Hematopoietic multipotent progenitor cell (in vitro differentiated cells): ENCODE measurements at places on chromosomes 12 and 14. TPM values are rescaled to one million over a fixed set of nuclear protein-coding genes. Genes with fewer than 3 reads are reported as not detected.

DNA sequence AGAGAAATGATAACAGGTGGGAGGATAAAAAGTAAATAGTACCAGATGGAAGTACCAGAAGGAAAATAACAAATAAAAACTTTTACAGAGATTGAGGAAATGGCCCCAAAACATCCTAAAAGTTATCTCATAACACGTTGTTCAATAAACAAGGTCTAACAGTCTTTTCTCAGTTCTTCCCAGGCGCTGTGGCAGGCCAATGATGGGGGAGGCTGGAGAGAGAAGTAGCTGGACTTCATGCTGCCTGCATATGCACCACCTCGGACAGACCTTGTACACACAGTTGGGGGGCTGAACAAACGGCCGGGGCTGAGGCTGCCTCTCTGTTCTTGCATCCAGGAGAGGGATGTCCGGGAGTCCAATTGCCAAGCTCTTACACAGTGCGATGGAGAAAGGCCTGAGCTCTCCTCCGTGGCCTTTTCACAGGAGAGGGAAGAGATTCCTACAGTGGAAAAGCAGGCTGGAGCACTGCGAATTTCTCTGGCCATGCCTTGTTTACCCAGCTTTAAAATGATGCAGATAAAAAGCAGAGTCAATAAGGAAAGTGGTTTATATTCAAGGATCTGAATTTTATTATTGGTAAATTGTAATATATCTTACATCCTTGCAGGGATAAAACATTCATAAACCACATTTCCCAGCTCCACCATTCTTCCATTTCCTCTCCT lies 109.8 kb downstream of the PHLDA1 start:
- no peak for DNase-seq

GRCh38 chr14:89013698-89014568 lies 189.5 kb downstream of the TTC8 start:
- no peak for DNase-seq

DNA sequence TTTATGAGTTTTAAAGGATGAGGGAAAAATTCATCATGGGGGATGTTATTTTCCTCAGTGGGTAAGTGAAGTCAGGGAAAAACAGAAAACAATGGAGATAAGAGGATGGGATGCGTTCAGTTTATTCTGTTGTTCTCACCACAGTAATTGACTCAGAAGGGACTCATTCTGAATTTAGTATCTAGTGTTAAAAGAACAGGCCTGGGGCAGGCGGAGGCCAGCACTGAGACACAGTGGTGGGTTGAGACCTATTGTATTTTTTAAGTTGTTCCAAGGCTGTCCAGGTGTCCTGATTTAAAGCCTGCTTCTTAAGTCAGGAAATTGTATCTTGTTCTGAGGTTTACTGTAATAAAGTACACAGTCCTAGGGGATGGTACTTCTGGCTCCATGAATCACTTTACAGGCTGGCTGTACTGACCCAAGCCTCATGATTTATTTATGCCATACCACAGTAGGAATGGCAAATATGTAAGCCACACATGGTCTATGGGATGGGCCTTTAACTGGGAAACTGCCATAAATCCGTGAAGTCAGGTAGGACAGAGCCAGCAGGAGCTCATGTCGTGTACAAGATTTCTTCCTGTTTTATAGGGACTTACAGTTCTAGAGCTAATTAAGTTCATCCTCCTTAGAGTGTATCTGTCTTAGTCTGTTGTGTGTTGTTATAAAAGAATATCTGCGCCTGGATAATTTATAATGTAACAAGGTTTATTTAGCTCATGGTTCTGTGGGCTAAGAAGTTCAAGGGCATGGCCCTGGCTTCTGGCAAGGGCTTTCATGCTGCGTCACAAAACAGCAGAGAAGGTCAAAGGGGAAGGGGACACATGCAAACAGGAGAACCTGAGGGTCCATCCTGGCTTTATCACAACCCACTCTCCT lies 244.1 kb downstream of the FBXL14 start:
- no peak for DNase-seq

- peak; percentile 53 for DNase-seq
These were observed 25.6 kb downstream of the CALCOCO1 start for GRCh38 chr12:53701518-53702264.

DNA sequence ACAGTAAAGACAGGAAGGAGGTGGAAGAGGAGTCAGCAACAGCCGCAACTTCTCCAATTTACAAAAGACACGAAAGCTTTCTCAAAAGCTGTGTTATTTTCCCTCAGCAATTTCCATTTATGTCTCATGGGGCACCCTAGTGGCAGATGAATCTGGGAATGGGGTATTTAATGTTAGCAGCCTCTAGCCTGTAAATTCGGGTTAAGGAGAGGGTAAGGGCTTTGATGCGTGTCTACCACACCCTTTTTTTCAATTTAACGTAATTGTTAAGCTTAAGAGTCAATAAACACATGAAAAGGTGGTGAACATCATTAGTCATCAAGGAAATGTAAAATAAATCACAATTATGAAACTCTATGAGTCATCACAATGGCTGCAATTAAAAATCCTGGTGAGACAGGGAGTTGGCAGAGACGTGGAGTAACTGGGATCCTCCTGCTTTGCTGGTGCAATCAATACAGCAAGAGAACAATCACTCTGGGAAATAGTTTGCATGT lies 986.4 kb downstream of the AACS start:
- no peak for DNase-seq

- no peak for DNase-seq
These were observed 71.3 kb downstream of the DUSP6 start for GRCh38 chr12:89280833-89281538.

GRCh38 chr12:11509326-11509725 lies 114.0 kb upstream of the PRB2 start:
- peak; percentile 90 for DNase-seq

DNA sequence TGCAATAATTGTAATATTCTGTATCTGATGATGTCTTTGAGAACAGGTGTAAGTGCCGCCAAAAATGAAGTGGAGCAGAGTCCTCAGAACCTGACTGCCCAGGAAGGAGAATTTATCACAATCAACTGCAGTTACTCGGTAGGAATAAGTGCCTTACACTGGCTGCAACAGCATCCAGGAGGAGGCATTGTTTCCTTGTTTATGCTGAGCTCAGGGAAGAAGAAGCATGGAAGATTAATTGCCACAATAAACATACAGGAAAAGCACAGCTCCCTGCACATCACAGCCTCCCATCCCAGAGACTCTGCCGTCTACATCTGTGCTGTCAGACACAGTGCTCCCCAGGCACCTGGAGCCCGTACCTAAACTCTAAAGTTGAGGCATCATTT lies 268.7 kb downstream of the DAD1 start:
- no peak for DNase-seq

DNA sequence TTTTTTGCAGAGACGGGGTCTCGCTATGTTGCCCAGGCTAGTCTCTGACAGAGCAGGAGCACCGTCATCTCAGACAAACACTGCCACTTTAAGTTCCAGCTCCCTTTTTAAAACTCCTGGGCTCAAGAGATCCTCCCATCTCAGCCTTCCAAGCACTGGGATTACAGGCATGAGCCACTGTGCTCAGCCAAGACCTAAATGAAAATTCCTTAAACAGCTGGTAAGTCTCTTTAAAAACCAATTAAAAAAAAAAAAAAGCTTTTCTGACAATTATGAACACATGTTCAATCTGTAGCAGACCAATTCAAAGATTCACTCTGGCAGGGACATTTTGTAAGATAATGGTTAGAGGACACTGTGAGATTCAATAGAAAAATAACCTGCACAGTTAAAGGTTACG lies 77.8 kb downstream of the HECTD4 start:
- no peak for DNase-seq

DNA sequence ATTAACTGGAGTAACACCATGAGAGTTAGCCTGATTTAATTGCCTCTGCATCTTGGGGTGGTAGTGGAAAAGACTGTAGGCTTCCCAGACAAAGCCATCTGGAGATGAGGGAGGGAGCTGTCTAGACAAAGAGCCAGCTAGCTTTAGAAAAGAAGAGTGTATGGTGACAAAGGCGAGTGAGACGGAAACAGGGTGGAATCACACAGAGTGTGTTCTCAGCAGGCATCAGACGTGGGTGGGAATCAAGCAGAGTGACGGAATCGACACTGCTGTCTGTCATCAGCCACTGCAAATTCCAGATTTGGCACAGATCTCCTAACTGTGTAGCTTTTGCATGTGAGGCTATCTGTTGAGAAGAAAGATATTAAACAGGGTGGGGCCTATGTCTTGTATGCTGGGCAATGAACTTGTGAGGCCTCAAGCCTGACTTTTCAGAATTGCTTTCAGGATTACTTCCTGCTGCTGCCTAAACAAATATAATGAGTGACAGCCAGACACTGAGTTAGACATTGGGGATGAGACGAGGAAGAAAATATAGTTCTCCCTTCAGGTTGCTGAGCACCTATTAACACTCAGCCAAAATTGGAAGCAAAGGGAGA lies 236.5 kb upstream of the GRIP1 start:
- DNase-seq, result no peak

DNA sequence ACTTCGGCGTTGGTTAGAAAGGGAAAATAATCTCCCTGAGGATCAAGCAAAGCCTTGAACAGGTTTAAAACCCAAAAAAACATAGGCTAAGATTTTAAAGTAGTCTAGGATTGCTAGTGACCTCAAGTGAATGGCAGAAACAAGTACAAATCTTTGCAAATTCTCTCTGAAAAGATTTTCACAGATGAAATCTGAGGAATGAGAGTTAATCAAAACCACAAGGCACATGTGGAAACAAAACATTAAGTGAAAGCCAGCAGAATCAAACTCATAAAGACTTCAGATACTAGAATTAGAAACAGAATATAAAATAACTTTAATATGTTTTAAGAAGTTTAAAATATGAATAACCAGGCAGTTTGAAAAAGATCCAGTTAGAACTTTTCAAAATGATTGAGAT lies 52.2 kb upstream of the CFL2 start:
- no peak for DNase-seq

DNA sequence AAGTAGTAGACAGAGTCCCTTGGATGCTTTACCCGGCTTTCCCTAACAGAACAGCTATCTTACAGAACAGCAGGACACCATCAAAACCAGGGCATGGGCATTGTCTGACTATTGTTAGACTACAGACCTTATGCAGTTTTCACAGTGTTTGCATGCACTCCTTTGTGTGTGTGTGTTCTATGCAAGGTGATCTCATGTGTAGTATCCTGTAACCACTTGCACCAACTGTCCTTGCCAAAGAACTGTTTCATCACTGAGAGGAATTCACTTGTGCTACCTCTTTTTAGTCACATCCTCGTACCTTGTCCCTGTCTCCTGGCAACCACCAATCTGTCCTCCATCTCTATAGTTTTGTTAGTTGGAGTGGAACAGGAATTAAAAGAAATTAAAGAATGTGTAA lies 183.6 kb upstream of the PZP start:
- DNase-seq, result no peak

DNA sequence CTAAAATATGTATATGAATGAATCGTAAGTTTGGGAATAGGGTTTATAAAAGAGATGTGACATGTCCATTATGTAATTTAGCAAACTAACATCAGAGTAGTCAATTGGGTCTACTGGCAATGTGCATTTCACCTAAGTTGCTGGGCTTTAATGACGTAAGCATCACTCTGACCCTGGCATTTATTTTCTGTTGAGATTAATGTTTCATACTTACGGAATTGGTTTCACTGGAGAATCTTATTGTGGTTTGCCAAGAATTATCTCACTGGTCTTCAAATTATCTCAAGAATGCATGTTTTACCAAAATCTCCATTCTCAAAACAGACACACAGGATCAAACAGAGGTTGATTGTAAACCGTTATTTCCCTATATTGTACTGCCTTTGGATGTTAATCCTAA lies 437.1 kb downstream of the NPAS3 start:
- DNase-seq, result no peak

- DNase-seq, result no peak
These were observed 75.6 kb downstream of the GRIN2B start for GRCh38 chr12:13905794-13906193.

DNA sequence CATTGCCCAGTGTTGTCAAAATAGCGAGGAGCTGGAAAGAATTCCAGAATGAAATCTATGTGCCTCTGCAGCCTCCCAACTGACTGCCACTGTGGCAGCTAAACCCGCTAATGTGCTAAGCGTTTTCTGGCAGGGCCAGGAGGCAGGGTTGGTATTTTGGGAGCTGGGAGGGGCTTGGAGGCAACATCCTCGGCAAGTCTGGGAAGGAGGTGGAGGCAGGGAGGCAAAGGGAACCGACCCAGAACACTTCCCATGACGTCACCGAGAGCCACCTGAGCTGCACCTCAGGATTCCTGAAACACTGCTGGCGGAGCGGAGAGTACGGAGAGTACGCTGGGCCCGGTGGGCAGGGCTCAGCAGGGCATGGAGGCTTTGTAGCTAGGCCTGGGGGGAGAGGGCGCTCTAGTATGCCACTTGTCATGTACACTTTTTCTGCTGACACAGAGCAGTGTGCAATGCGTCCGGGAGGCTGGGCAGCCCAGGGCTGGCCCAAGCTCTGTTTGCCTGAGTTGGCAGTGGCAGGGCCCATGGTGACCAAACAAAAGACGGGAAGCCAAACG lies 81.5 kb downstream of the DPF3 start:
- no peak for DNase-seq

KLRB1 gene
- total RNA-seq, result under 0.01 TPM

ST8SIA1 gene
- total RNA-seq, result 0.54 TPM

ARG2 gene
- total RNA-seq, result 28.0 TPM
